ENCODE measurements at places on chromosomes 13 and 19.

- DNase-seq: peak; percentile 18
Measured at GRCh38 chr13:95156208-95156607, 145.0 kb downstream of the ABCC4 start.

DNA sequence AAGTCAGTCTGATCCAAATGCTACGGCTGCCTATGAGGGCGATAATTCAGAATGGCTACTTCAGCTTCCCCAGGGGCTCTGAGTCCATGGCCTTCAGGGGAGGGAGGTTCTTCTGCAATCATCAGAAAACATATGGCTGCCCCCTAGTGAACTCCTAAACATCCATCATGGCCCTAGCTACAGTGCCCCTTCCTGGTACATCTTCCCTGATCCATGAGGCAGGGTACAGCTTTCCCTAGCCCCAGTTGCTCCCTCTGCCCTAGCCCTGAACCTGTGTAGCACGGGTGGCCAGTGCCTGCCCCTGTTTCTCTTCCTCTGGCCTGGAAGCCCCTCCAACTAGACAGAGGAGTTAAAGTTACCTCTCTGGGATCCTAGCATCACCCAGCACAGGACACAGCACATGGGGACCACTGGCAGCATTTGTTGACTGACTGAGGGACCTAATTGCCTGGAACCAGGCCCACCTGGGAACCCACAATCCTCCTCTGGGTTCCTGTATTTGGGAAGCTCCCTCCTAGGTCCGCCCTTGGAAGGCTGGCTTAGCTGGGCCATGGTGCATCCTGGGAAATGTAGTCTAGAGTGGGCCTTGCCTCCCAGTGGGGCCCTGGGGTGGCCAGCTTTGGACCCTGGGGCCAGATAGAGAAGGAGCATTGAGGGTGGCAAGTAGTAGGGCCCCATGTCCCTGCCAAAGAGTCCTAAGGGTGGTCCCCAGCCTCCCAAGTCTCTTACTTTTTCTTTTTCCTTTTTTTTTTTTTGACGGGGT, 17.7 kb upstream of the SEMA6B start:
- no peak for DNase-seq

DNA sequence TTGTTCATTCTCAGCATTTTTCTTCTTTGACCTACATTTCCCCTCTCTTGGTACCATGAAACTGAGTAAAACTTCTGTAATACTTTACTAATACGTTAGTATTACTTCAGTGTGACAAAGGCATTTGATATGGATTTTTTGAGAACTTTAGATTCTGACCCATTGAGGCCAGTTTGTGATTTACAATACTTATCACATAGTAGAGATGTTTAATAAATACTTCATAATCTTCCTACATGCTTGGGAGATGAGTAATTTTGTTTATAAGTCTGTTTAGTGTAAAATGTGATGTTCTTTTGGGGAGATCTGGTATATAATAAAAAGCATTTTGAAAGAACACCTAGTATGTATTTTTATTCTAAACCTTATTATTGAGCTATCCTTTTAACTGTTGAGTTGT, 29.7 kb downstream of the GTF2F2 start:
- no peak for DNase-seq

DNA sequence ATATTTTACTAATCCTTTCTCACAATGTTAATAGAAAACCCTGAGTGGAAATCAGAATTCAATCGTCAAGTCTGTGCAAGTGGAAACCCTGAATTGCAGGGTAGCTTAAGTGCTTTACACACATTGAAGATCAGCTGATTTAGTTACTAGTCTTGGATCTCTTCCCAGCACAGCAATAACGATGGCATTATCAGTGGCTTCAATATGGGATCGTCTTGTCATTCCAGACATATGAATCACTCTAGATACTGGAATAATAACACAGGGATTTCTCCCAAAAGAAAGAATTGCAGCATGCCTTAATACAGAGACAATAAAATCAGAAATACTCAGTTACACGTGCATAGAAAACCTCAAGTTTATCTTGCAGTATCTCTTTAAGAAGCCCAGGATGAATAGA, 12.6 kb upstream of the METTL21C start:
- peak; percentile 95 for DNase-seq

GRCh38 chr13:46925486-46925885, 28.6 kb upstream of the HTR2A start:
- no peak for DNase-seq

GRCh38 chr13:103895835-103896531, 829.8 kb upstream of the SLC10A2 start:
- DNase-seq: no peak

DNA sequence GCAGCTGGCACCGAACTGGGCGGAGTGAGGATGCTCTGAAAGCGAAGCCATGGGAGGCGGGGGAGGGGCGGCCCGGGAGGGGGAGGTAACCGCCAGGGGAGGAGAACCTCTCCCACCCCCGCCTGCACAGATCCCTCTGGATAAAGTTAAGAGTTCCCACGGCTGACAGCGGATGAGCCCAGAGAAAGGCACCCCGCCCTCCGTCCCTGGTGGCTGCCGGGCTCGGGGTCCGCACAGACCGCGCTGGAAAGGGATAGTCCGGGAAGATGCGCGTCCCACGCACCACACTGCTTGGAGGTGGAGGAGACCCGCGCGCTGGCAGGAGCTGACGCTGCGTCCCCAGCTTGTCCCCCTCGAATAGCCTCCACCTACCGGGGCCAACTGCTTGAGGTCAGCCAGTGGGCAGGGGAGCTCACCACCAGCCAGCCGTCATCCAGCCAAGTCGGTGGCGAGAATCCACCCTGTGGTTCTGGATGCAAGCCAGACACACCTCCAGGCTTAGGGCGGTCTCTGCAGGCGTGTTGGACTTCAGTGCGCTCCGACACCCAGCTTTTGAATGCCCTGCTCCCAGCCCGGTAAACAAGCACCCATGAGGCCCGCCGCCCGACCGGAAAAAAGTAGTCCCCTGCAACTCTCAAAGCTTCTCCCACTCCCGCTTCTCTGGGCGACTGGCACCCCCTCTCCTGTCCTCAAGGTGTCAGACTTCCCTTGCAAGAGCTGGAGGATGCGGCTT, at the start of gene TRPC4:
TSS of gene TRPC4 (minus strand) at position 17 of the 733 bp plus-strand sequence. CDS start 86,439 bp downstream, outside the sequence.
- DNase-seq: peak; percentile 85

GRCh38 chr13:50668691-50669271, 174.7 kb downstream of the DLEU7 start:
- no peak for DNase-seq

- DNase-seq: no peak
Measured at GRCh38 chr13:103471896-103472295, 405.7 kb upstream of the SLC10A2 start.

GRCh38 chr19:50896591-50897190, 14.5 kb downstream of the KLK4 start:
- DNase-seq: peak; percentile 12

GRCh38 chr13:80070024-80070703, 270.8 kb downstream of the SPRY2 start:
- no peak for DNase-seq

DNA sequence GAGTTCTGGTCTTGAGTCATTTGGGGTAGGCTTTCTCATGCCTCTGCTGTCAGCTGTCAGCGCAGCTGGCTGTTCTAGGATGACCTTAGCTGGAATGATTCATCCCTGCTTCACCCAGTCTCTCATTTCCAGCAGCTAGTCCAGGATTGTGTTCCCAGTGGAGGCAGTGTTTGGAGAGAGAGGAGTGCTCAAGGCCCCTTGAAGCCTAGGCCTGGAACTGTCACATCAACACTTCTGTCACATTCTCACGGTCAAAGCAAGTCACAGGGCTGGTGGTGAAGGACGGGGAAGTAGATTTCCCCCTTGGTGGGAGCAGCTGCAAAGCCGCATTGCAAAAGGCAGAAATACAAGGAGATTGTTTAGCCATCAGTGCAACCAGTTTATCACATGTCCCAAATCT, 15.2 kb downstream of the TPT1 start:
- peak; percentile 92 for DNase-seq

GRCh38 chr13:101916775-101917474, 464.4 kb downstream of the ITGBL1 start:
- no peak for DNase-seq

GRCh38 chr13:111251646-111252445, 68.6 kb upstream of the TEX29 start:
- DNase-seq: peak; percentile 74

DNA sequence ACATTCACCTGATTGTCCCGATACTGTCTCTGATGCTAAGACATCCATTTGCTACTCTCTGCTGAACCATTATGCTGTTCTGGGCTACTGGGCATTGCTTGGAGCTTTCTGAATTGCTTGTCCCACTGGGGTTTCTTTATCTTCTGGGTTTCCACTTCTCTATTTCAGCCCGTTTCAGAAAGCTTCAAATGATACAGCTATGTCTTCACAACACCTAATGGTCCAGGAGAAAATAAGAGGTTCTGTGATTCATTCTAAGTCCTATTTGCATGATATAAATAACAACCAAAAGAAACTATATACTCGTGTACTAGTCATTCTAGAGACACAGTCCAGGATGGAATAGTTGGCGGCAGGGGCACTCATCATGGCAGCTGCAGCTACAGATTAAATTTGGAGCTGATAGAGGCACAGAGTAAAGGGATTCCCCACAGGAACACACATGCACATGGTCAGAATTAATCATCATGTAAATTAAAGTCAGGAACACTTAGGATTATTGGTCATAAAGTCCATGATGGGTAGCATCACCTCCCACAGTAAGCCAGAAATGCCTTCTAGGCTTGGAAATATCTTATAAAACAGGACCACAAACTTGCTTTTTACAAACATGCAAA, 33.3 kb upstream of the SCEL start:
- no peak for DNase-seq

GRCh38 chr13:75010941-75011340, 471.0 kb downstream of the TBC1D4 start:
- DNase-seq: no peak

- DNase-seq: no peak
Measured at GRCh38 chr19:47375694-47376588, 26.8 kb downstream of the DHX34 start.

DNA sequence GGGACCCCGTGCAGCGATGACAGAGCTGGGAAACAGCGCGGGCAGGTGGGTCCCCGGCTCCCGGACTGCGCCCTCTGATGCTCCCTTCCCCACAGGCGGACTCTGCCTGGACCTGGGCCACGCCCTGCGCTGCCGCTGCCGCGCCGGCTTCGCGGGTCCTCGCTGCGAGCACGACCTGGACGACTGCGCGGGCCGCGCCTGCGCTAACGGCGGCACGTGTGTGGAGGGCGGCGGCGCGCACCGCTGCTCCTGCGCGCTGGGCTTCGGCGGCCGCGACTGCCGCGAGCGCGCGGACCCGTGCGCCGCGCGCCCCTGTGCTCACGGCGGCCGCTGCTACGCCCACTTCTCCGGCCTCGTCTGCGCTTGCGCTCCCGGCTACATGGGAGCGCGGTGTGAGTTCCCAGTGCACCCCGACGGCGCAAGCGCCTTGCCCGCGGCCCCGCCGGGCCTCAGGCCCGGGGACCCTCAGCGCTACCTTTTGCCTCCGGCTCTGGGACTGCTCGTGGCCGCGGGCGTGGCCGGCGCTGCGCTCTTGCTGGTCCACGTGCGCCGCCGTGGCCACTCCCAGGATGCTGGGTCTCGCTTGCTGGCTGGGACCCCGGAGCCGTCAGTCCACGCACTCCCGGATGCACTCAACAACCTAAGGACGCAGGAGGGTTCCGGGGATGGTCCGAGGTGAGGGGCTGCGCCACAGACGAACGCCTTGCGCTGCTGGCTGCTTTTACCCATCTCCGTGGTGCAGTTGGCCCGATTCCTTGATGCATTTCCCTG, 7.8 kb upstream of the SELENOV start:
- DNase-seq: peak; percentile 72

DNA sequence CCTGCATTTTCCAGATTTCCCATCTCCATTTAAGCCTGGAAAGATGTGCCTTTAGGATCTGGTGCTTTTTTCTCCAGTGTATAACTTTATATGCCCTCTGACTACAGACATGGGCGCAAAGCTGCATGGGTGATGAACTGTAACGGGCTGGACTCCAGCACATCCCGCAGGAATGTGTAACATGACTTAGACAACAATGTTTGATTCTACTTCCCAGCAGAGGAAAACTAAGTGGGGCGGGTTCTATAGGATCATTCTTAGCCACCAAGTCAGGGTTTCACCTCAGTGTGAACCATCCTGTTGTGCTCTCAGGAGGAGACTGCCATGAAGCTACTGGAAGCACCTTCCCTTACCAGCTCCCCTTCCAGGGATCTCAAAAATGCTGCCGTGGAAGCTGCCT, 93.2 kb upstream of the SERP2 start:
- peak; percentile 74 for DNase-seq

GRCh38 chr19:8064911-8065874, 12.6 kb downstream of the CCL25 start:
- DNase-seq: no peak

DNA sequence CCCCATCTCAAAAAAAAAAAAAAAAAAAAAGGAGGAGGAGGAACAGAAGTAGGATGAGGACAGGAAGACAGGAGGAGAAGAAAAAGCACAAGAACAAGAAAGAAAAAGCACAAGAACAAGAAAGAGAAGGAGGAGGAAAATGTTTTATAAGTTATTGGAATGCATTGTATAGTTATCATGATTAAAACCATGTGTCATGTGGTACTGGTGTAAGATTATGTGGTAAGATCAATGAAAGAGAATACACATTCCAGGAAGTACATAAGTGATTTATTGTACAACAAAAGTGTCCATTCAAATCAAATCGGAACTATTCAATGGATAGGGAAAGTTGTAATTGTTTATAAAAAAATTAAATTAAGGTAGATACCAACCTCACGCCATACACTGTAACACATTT, 167.7 kb downstream of the MZT1 start:
- no peak for DNase-seq

DNA sequence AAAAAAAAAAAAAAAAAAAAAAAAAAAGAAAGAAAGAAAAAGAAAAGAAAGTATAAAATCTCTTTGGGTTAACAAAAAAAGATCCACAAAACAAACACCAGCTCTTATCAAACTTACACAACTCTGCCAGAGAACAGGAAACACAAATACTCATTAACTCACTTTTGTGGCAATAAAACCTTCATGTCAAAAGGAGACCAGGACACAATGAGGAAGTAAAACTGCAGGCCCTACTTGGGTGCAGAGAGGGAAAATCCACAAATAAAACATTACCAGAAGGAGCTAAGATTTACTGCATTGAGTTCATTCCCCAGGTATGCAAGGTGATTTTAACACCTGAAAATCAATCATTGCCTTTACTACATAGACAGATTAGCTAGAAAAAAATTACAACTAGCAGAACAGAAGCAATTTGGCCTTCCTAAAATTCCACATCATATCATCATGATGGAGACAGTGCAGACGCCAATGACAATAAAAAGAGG, 9.6 kb upstream of the CEACAM5 start:
- no peak for DNase-seq

DNA sequence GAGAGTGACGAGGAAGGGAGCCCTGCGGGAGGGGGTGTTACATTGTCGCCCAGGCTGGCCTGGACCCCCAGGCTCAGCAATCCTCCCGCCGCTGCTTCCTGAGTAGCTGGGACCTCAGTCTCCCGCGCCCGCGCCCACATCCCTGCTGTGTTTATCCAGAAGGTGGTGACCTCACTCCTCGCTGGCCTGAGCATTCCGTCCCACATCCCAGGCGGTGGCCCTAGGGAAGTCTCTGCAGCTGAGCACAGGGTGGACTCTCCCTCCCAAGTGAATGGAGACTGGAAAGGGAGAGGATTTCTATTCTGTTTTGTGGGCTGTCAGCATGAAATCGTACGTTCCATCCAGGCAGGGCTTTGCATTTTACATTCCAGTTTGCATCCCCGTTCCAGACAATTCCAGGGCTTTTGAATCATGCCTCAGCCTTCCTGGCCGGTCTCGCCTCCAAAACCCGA, 401 bp upstream of the ZNF765 start:
- peak; percentile 71 for DNase-seq
